ENCODE measurements at places on chromosomes 1 and 21. TPM values are rescaled to one million over a fixed set of nuclear protein-coding genes. Genes with fewer than 3 reads are reported as not detected.

Gene SHISA4
- total RNA-seq, result 8.1 TPM

DNA sequence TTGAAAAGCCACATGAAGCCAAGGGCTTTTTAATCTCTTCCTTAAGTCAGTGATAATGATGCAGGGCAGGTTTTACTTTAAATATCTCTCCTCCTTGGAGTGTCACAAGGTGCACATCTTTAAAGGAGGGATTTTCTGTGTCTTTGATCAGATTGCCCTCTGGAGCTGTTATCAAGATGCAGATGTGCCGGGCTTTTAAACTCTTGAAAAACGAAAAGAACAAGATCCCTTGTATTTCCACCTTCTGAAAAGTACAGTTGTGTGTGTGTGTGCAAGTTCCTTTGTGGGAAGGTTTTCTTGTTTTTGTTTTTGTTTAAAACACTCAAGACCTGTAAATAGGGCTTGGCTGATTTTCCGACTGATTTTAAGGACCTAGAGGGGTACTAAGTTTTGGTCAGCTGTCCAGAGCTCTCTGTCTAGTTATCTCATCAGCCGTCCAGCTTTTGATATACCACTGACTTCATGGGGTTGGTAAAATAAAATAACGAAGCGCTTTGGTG, 1.6 kb downstream of the MARK1 start:
- peaks cover 9% of the 10 kb centered on the region for H3K36me3 ChIP-seq
- no peaks in the 10 kb centered on the region for H3K27me3 ChIP-seq

GRCh38 chr1:155859881-155860871, 809 bp downstream of the SYT11 start:
- peaks cover 4% of the 10 kb centered on the region for H3K36me3 ChIP-seq
- H3K4me3 ChIP-seq, result no peak overlapping the region
- H3K4me1 ChIP-seq, result no peaks in the 10 kb centered on the region

DNA sequence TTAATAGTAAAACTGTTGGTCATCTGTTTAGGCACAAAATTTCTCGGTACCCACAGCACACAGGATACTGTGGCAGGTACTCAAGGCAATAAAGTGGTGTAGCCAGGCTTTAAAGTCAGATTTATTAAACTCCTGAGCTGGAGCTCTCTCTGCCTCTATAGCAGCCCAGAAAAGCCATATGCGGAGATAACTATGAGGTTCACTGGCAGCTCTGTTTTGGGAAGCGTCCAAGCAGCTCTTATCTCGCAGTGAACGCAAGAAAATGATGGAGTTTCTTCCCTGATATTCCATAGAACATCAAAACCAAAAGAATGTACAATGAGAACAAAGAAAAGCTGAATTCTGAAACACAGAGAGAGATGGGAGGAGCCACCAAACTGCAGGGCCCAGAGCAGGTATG, 248.3 kb downstream of the C1orf94 start:
- no peaks in the 10 kb centered on the region for H3K36me3 ChIP-seq
- H3K27ac ChIP-seq, result no peak overlapping the region
- H3K4me3 ChIP-seq, result no peak overlapping the region
- H3K4me1 ChIP-seq, result no peaks in the 10 kb centered on the region
- no peak for DNase-seq
- H3K27me3 ChIP-seq, result no peaks in the 10 kb centered on the region

DNA sequence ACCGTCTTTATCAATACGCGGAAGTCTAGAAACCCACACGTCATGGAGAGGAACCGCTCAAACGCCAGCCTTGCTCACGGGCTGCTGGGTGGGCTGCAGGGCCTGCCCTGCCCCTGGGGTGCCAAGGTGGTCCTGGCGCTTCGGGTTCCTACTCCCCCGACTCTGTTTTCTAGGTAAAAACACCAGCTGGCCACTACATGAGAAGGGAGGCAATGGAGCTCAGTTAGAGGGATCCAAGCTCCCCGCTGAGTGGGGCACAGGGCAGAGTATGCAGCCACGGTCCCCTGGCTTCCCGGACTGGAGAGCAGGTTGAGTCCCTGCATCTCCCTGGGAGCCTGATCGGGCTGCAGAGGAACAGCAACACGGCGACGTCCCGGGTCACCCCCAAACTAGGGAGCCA, 41.2 kb upstream of the RIPK4 start:
- no peaks in the 10 kb centered on the region for H3K4me1 ChIP-seq
- H3K27me3 ChIP-seq, result no peaks in the 10 kb centered on the region
- H3K4me3 ChIP-seq, result no peak overlapping the region
- H3K27ac ChIP-seq, result no peak overlapping the region
- no peak for DNase-seq

Gene SLC25A34
- total RNA-seq, result 1.5 TPM

DNA sequence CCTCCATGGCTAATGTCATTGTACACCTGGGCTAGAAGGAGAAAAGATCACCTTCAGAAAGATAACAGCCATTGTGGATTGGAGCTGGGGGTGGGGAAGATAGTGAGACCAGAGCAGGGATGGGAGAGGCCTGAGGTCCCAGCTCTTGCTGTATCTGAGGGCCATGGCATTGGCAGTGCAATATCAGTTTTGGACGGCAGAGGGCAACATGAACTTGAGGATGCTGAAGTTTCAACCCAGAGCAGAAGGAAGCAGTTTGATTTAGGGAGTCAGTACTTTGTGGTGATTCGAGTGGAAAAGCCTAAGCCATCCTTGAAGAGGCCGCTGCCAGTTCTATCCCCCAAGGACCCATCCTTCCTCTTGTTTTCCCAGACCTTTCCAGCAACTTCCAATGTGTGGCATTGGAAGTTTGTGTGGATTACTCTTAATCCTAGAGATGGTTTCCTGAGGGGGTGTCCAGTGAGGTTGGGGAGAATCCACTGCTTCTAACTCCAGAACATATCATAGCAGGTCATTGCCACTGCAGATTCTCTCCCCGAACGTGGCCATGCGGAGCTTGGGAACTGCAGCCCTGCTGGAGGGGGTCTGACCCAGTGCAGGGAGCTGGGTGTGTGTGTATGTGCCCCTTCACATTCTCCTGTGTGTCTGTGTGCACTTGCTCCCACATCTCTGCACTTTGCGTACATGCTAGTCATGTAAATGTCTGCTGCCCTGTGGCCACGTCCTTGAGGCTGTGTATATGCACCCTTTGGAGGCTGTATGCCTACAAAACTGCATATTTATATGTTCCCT, 24.1 kb downstream of the SLC26A9 start:
- no peaks in the 10 kb centered on the region for H3K4me1 ChIP-seq
- H3K36me3 ChIP-seq, result no peaks in the 10 kb centered on the region
- no peak overlapping the region for H3K27ac ChIP-seq
- H3K4me3 ChIP-seq, result no peak overlapping the region
- peak; percentile 89 for DNase-seq

GRCh38 chr1:7010534-7011200, 225.4 kb downstream of the CAMTA1 start:
- no peak overlapping the region for H3K4me3 ChIP-seq
- no peaks in the 10 kb centered on the region for H3K27me3 ChIP-seq
- H3K4me1 ChIP-seq, result no peaks in the 10 kb centered on the region
- DNase-seq, result no peak
- H3K36me3 ChIP-seq, result no peaks in the 10 kb centered on the region

DNA sequence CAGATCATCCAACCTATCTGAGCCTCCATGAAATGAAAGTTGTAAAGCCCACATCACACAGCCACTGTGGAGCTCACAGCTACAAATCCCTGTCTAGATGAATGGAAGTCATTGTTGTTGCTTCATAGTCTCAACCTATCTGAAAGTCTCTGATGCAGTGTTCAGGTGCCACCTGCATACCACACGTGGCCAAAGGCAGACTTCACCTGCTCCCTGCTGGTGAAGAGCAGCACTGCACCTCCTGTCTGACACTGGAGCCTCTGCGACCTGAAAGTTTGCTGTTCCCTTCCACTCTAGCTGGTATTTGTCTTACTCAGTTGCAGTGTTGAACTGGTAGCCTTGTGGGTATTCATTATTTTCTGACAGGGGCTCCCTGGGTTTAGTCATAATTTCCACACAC, 18.4 kb downstream of the LORICRIN start:
- no peaks in the 10 kb centered on the region for H3K27me3 ChIP-seq
- H3K27ac ChIP-seq, result no peak overlapping the region
- DNase-seq, result peak; percentile 61
- no peaks in the 10 kb centered on the region for H3K36me3 ChIP-seq

DNA sequence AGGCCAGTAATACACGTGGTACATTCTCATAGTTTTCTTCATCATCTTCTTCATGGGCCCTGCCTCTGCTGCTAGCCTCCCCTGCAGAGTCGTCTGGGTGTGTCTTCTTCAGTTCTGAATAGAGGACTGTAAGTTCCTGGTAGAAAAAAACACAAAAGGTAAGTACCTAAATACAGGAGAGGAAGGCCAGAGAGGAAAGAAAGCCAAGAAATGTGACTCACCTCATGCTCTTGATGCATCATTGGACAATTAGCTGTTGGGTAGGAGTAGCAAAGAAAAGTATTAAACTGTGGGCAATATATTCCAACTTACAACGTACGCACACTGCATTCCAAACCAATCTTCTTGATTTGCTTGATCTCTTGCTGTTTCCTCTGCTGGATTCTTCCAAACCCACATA, 21.8 kb downstream of the FCRL3 start:
- H3K36me3 ChIP-seq, result peaks cover 8% of the 10 kb centered on the region
- H3K4me1 ChIP-seq, result no peaks in the 10 kb centered on the region
- H3K4me3 ChIP-seq, result no peak overlapping the region
- H3K27ac ChIP-seq, result no peak overlapping the region

Data from H9 (cell line).